ENCODE measurements at places on chromosomes 2 and 18.

GRCh38 chr2:108919571-108920373 lies 69.2 kb downstream of the EDAR start:
- no peak for DNase-seq

GRCh38 chr2:147483911-147484310 lies 360.9 kb upstream of the ACVR2A start:
- no peak for DNase-seq

GRCh38 chr18:64893349-64893748 lies 744.5 kb upstream of the LINC00305 start:
- DNase-seq = no peak

- no peak for DNase-seq
These were observed 110.2 kb upstream of the RBBP8 start for GRCh38 chr18:22822841-22823508.

GRCh38 chr18:62435435-62436031 lies 87.3 kb upstream of the ZCCHC2 start:
- no peak for DNase-seq

- DNase-seq = no peak
These were observed 144.9 kb downstream of the LTBP1 start for GRCh38 chr2:33091541-33092123.

DNA sequence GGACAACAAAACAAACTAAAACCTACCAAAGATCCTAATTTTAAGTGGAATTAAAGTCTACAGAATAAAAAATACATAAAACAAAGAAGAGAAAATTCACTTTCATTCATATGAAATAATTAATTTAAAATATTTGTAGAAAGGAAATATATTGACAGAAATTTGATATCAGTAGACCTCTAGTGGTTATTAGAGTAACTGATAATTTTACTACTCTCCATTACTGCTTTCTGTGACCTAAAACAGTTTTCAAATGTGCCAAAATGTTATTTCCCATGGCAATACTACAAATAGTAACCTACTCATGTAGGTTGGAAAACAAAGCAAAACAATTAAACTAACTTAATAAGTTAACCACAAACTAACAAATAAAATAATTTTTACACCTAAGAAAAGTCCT lies 147.1 kb downstream of the NOL4 start:
- DNase-seq = no peak

DNA sequence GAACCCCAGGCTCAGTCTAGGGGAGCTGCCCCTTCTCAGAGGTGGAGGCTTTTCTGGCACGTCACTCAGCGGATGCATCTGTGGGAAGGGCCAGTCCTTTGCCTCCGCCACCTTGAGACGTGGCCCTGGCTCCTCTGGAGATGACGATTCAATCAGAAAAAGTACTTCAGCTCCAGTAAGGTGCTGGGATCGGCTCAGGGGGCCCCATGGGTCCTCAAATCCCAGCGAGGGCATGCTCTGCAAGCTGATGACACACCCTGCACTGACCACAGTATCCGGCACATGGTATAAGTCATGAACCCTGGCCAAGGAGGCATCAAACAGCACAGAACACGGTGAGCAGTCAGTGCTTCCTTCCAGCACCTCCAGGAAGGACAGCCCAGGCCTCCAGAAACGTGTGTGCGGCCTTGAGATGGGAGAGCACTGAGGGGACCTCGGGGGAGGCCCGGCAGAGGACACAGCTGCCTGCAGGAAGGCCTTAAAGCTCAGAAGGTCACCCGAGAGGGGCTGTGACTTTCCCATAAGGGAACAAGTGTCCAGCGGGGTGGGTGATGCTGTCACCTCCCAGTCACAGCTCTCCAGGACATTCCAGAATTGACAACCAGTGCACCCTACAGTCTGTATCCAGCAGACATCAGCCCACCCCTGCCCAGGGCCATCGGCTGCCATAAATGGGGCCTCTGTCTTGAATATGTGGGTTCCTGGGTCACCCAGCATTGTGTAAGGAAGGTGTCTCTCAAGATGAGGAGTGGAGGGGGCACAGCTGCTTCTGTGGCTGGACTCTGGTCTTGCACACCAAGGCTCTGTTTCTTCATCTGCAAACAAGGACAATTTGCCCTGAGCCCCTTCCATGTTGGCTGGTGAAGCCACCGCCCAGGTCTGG lies 205.8 kb downstream of the NDUFA10 start:
- DNase-seq = no peak

DNA sequence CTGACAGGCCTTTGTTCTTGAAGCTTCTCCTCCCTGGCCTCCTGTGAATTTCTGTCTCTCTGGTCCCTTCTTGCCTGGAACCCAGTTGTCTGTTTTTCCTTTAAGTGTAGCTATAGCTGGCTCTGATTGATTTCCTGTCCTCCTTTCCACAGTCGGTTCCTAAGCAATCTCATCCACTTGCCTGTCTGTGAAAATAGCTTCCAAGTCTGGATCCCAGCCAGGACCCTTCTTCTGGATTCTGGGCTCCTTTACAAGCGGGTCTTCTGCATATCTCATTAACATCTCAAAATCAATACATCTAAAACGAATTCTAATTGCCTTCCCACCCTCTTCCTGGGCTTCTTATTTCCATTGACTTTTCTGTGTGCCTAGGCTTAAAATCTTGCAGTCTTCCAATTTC lies 124.9 kb downstream of the DAW1 start:
- DNase-seq = no peak

GRCh38 chr18:44195394-44196140 lies 485.1 kb upstream of the SETBP1 start:
- DNase-seq = no peak

GRCh38 chr18:70195014-70195614 lies 10.4 kb downstream of the RTTN start:
- no peak for DNase-seq

DNA sequence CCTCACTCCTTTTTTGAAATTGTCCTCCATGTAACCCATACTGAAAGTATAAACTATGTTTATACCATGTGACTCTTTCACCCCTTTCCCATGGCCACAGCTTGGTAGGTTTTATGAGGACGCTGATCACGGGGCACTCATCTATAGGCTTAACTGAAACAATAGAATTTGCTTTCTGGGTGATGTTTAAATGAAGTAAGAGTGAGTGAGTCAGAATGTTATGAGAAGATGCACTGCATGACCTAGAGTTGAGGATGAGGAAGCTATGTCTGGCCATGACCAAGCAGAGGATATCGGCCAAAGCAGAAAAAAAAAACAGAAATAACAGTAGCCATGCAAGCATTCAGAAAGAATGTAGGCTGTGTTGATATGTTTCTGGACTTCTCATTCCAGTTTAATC lies 34.9 kb downstream of the SCN1A start:
- no peak for DNase-seq

DNA sequence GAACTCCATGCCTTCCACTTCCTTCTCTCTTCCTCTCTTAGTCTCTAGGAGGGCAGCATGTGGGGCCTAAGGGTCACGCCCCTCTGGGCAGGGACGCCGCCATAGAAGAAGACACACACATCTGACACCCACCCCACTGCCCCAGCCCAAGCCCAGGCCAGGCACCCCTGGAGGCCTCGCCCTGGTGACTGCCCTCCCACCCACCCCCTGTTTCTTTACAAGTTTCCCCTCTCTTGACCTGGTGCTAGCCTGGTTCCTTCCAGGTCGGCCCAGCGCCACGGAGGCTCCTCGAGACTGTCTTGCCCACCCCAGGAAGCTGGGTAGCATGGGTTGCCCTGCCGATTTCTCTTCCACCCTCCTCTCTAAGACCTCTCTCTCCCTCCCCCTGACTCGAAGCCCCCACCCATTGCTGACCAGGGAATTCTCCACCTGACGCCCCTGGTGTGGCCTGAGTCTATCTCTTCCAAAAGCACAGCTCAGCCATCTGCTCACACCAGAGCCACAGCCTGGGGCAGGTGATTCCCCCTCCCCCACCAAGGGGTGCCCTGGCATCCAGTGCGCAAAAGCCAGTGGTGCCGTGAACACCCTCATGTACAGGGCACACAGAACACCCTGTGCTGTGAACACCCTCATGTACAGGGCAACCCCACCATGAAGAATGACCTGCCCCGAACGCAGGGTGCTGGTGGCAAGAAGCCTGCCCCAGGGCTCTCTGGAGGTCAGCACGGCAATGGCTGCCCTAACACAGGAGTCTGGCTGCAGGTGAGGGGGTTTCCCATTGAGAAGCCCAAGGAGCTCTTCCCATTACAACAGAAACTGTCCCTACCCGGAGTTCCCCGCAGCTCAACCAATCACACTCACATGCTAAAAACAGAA lies 13.5 kb upstream of the SALL3 start:
- no peak for DNase-seq

GRCh38 chr18:3692113-3692621 lies 242.2 kb downstream of the TGIF1 start:
- DNase-seq = no peak

GRCh38 chr2:86295066-86295465 lies 42.4 kb downstream of the REEP1 start:
- no peak for DNase-seq

DNA sequence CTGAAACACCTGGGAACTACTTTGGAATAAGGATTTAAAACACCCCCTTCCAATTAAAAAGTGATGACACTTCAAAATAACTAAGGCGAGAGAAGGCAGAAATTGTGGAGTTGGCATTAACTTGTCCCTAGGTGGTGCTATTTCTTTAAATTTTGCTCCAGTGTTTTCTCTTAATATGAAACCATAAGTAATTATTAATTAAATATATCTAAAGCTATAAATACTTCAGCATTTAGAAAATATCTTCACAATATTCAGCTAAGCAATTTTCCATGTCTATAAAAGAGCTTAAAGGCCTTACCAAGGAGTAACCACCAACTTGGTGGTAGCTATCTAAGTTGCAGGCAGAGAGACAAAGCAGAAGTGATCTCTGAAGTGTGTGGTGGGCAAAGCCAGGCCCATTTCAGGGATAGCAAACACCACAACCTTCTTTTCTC lies 186.8 kb upstream of the PGAP1 start:
- no peak for DNase-seq

- no peak for DNase-seq
These were observed 235.5 kb downstream of the GULP1 start for GRCh38 chr2:188527141-188527540.

DNA sequence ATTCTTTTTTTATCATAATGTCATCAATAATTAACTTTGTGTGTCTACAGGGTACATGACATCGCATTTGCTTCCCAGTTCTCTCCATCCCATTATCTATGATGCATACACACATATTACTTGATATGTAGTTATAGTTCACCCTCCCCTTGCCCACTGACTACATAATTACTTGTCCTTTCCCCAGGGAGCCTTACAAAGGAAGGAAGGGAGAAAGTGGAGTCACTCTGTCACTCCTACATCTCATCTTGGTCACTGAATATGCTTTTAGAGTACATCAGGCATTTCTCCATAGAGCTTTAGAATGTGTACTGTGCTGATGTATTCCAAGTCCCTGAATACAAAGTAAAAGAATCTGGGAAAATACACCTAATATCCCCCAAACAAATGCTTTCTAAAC lies 6.0 kb upstream of the DTNA start:
- no peak for DNase-seq

DNA sequence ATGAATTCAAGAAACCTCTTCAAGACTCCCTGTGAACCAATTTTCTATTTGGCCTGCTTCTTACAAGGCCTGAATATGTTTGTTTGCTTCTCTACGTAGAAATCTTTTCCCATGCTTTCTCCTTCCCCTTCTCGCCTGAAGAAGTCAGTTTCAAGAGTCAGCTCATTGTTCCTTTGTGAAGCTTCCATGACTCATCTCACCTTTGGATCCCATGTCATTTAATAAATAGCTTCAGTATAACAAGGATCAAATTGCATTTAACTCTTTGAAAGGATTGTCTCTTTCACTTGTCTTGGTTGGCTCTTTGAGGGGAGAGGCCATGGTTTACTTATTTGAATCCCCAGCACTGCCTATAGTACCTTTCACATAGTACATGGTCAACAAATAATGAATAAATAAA lies 28.4 kb downstream of the CPS1 start:
- DNase-seq = no peak

GRCh38 chr2:69241664-69242514 lies 145.1 kb downstream of the GFPT1 start:
- no peak for DNase-seq

DNA sequence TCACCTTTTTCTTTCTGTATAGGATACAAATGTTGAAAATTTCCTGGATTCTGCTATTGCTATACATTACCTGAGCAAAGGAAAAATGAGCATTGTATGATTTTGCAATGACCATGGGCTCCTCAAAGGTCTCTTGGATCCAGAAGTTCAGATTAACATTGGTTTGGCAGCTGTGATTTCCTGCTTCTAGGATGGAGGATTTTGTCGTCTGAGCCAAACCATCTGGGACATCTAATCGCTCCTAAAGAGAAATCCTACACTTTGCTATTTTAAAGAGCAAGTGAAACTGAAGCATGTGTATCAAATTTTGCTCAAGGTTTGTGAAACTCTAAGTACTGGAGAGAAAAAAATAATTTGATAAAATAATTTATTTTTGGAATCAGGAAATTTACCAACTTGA lies 115.1 kb upstream of the ST6GAL2 start:
- DNase-seq = no peak

GRCh38 chr2:8620611-8621382 lies 61.1 kb upstream of the ID2 start:
- no peak for DNase-seq

DNA sequence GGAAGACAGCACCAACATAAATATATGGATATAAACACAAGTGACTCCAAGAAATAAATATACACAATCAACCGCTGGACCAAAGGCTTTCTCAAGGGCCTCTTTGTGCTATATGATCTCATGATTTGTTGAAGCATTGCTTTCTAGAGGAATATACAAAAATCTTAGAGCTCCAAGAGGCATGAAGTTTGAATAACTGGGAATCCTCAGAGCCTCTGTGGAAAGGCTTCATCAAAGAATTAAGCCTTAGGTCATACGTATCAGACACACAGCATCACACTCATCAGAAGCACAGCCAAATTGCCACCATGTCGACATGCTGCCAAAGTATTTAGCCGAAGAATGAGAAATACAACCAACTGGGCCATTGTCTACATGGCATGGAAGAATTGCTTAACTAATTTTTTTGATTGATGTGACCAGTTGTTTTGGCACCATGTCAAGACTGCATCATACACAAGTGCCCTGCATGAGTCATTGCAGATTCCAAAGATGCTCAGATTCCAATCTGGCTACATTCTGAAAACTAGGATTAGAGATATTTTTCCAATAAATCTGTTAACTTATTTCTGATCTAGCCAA lies 860.6 kb upstream of the ZEB2 start:
- DNase-seq = no peak

DNA sequence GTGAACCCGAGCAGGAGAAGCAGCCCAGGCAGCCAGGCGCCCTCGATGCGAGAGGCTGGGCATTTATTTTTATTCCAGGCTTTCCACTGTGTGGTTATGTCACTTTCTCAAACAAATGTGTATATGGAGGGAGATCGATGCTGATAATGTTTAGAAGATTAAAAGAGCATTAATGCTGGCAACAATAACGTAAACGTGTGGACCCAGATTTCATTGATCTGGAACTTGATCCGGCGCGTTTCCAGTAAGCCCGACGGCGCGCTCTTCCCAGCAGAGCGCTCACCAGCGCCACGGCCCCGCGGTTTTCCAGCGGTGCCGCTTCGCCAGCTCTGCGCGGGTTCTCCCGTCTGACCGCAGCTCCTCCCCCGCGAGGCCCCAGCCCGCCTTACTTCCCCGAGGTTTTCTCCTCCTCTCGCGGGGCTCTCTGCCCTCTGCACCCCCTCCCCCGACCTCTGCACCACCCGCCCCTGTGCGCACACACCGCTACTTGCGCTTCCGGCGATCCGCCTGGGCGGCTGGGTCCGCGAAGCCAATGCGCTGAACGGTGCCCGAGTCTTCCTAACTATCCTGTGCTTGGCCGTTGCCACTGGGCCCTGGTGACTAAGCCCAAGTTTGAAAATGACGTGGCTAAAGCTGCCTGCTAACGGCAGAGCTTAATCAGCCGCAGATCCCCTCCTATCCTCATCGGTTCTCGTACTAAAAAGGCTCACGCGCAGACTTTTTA lies 6.1 kb downstream of the ONECUT2 start:
- no peak for DNase-seq

Measured in stimulated activated CD8-positive, alpha-beta memory T cell treated with anti-CD3 and anti-CD28 coated beads, Interleukin-4, amount 100 ng/mL, for 1 hour (primary cell).